ENCODE measurements at places on chromosomes 16 and 17.

GRCh38 chr16:24149102-24149501, 107.0 kb upstream of the CACNG3 start:
- DNase-seq: no peak

DNA sequence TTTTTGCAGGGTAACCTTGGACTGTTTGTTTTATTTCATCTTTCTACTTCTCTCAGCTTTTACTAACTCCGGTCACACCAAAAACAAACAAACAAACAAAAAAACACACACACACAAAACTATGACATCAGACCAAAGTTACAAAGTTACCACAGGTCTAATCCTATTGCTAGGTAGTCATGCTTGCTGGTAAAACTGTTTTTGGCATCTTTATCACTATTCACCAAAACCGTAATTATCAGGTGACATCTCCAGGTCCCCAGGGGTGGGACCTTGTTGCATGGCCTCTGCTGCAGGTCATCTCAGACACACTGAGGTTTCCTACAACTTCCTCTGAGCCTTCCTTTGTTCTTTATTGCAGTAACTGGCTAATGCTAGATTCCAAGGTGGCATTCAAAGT, 162.3 kb downstream of the ABCA8 start:
- peak; percentile 52 for DNase-seq

DNA sequence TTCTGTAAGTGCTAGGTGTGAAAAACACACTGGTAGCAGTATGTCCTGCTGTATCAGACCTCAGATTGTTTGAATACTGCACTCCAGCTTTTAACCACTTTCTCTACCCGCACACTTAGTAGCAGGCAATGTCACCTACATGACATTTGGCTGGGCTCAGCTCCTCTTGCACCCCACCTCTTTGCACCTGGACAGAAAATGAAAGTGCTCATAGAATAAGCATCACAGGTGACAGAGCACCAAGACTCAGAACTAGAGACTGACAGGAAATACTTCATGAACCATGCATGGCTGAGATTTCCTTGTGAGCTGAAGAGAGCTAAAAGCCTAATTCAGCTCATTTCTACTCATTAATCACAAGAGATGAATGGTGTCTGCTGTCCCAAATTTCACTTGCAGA, 1014.2 kb upstream of the CDH8 start:
- no peak for DNase-seq

DNA sequence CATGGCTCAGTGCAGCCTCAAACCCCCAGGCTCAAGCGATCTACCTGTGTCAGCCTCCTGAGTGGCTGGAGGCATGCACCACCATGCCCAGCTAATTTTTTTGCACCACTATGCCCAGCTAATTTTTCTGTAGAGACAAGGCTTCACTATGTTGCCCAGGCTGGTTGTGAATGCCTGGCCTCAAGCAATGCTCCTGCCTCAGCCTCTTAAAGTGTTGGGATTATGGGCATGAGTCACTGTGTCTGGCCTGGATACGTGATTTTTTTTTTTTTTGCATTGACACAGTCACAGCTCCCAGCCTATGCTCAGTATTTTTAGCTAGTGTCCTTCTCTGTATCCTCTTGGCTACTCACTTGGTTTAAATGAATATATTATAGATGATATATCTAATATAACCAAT, 377.0 kb upstream of the TNRC6C start:
- peak; percentile 71 for DNase-seq

DNA sequence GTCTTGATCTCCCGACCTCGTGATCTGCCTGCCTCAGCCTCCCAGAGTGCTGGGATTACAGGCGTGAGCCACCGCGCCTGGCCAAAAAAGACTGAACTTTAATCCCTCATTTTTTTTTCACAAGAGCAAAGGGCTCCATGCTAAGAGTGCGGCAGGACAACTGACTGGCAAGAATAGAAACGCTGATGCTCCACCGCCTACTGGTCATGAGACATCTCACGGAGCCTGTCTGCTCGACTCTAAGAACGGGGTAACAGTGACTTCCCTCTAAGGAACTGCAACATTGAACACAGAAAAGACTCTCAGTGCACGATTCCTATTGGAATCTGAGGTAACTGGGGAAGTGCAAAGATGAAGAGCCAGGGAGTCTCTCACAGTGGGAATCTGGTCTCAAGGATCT, 23.9 kb downstream of the HIGD1B start:
- DNase-seq: no peak

DNA sequence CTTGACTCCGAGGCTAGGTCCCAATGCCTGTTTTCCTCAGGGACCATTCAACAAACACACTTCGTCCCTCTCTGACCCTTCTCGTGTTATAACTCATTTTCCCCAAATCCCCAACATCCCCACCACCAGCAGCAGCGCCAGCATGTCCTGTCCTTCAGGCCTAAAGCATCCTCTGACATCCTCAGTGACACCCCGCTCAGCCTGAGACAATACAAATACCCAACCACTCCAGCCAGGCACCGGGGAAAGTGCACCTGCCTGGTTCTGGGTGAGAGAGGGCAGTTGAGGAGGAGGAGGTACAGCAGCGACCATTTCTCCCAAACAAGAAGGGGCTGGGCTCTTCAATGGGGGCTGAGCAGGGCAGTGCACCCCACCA, 4.7 kb downstream of the MNT start:
- DNase-seq: no peak

- peak; percentile 27 for DNase-seq
These were observed 7.6 kb upstream of the PHKG2 start for GRCh38 chr16:30740364-30741251.

- DNase-seq: no peak
These were observed 3.7 kb downstream of the NCOR1 start for GRCh38 chr17:16211590-16211989.

DNA sequence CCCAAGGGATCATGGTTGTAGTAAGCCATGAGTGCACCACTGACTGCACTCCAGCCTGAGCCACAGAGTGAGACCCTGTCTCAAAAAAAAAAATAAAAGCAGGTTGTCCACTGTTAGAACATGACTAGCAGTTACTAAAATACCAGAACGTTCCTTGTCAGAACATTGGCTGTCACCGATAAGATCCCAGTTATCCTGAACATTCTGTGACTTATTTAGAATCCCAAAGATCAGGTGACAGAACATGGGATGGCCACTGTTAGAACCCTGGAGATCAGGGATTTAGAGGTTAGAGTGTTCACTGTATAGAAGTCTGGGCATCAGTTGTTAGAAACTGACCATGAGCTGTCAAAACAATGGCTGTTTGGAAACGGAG, 8.6 kb downstream of the CES4A start:
- no peak for DNase-seq

DNA sequence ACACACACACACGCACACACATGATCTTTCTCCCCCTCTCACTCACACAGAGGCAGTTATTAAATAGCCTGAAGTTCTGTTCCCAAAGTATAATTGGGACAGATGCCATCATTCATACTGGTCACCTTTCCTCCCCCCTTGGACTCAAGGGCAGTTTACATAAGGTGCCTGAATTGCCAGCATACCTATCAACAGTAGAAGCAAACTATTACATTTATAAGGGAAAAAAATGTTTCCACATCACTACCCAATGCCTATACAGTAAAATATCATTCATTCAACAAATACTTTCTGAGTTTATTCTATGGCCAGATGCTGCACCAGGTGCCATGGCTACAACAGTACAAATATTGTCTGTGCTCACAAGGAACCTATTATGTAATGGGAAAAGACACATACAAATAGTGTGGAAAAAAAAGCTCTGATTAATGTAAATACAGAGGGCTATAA, 6.3 kb downstream of the CNTD1 start:
- DNase-seq: peak; percentile 59

GRCh38 chr17:62941358-62941991, 24.6 kb upstream of the TANC2 start:
- DNase-seq: no peak

GRCh38 chr16:56614549-56614991, 6.2 kb downstream of the MT2A start:
- DNase-seq: no peak

DNA sequence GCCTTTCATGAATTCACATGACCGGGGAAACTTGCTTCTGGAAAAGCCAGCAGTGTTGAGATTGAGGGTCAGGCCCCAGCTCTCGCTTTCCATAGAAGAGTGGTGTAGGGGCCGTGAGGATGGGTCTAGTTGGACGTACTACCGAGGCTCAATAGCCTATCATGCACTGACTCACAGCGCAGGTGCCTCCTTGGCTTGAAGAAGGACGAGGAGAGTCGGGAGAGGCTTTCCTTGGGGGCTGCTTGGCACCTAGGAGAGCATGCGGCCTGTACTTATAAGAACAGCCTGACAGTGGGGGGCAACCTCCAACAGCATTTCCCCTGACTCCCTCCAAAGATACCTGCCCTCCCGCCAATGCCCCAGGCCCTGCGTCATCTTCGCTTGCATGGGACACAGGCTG, 37.6 kb downstream of the WSCD1 start:
- DNase-seq: no peak

DNA sequence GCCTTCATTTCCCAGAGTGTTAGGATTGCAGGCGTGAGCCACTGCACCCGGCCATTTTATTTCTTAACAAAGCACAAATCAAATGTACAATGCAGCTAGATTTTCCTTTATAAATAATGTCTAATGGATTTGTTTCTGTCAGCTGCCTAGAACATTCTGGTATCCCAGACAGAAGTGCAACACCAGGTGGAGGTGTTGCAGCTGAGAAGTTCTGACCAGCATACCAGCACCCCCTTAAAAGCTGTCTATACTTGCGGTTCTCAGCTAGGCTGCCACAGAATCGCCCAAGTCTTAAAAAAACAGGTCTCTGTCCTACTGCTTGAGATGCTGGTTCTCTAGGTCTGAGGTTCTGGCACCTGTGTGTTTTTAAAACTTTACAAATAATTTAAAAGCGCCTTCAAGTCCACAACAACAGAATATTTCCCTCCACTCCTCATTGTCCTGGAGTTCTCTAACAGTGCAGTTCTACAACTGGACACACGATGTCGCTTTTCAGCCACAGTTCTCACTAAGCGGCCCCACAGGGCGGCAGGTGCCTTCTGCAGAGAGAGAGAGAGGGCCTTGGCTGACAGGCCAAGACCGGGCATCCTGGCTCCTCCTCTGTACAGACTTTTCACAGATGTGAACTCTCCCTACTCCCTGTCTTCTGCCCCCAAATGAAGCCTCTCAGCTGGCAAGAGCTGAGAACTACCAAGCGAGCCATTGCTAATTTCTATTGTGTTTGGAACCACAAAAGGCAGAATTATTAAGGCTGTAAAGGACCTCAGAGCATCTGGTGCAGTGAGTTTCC, 32.6 kb upstream of the MEOX1 start:
- DNase-seq: peak; percentile 90

DNA sequence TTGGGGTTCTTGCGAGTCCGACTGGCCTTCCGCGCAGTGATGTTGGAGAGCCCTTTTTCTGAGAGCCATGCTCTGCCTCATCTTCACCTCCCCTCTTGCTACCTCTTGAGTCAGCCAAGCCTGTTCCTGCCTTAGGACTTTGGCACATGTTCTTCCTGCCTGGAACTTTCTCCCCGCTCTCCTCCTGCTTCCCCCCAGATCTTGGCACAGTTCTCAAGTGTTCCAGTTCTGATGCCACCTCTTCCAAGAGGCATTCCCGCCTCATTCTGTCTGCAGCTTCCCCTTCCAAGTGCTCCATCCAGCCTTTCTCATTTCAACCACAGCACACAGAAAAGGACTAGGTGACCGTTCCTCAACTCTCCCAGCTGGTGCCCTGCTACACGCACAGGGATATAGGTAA, 7.7 kb downstream of the AKAP1 start:
- DNase-seq: no peak

DNA sequence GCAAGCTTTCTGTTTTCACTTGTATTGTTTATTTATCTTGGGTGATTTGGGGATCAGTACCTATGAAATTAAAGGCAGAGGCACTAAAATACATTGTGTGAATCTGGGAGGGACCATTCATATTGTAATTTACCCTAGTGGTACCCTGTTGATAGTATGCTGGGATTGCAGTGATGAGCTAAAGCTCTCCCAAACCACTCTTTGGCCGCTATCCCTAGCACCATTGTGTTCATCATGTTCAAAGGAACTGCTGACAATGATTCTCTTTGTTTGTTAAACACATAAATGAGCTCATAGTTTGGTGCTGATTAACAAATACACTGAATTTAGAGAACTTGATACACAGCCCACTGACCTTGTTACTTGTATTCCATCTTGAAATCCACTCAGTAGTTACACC, 1469.8 kb downstream of the CDH11 start:
- DNase-seq: no peak

DNA sequence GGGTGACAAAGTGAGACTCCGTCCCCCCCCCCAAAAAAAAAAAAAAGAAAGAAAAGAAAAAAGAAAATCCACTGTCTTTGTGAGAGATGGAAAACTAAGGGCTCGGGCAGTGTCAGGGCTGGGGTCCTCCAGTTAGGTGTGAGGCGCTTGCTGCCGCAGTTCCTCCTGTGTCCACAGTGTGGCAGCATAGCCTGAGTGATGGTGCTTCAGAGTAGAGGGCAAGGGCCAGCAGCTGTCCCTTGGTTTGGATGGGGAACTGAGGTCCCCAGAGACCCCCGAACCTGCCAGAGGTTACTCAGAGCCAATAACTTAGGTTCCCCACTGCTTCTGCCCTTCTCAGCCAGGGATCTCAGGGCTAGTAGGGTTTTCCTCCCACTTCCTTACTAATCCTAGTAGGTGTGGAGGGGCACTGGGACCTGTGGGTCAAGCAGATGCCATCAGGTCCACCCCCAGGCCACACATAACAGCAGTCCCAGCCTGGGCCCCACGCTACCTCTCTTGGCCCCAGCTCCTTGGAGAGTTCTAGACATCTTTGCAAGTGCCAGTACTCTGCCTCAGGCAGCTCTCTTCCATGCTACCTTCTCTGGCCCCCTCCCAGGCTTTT, 7.9 kb upstream of the LLGL1 start:
- peak; percentile 76 for DNase-seq

GRCh38 chr16:48353565-48354163, 31.5 kb downstream of the SIAH1 start:
- peak; percentile 78 for DNase-seq

DNA sequence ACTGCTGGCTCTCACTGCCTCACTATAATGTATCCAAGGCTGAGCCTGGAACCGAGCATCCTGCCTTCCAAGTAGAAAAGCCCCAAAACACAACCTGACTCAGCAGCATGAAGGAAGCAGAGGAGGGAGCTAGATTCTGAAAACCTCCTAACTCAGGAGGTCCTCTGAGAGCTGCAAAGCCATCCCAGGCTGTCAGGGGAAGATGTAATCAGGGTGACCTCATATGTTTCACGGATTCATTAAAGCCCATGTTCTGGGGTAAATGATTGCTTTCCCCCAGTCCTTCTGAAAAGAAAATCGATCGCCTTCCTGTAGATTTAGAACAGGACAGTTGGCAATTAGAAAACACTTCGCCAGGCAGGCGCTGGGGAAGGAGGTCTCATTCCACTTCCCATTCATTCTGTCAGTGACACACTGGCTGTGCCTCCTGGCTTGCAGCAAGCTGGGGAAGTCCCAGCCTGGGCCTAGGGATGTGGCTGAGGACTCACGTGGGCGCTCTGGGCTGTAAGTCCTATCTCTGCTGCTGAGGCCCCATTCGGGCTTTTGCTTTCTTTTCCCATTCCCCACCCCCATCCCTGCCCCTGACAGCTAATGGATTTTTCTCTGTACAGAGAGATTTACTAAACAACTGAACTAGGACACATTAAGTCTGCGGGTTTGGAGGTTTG, 75.7 kb upstream of the TMEM132E start:
- no peak for DNase-seq
